NCI-H1092 treated with DMSO at 0.1 percent for 48 hours (cell line): ENCODE measurements at places on chromosomes 7 and 10.
A peak's percentile ranks its signal among the peaks of the same experiment; 100 is the strongest.

DNA sequence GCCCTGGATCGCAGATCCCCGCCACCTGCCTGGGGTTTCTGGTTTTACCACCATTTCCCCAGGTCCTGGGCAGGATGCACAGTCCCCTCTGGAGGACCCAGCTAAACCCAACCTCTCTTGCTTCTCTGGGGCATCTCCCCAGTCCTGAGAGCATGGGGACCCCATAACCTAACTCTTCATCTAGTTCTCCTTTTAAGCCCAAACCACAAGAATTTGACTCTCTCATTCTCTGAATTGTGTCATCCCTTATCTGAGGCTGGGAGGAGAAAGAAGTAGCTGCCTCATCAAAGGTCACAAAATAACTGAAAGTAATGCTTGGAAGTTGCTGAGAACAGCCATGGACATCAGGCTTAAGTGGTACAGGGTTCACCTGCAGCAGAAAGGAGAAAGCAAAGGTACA is 159.9 kb downstream of the FGFR2 start:
- no peak for DNase-seq

DNA sequence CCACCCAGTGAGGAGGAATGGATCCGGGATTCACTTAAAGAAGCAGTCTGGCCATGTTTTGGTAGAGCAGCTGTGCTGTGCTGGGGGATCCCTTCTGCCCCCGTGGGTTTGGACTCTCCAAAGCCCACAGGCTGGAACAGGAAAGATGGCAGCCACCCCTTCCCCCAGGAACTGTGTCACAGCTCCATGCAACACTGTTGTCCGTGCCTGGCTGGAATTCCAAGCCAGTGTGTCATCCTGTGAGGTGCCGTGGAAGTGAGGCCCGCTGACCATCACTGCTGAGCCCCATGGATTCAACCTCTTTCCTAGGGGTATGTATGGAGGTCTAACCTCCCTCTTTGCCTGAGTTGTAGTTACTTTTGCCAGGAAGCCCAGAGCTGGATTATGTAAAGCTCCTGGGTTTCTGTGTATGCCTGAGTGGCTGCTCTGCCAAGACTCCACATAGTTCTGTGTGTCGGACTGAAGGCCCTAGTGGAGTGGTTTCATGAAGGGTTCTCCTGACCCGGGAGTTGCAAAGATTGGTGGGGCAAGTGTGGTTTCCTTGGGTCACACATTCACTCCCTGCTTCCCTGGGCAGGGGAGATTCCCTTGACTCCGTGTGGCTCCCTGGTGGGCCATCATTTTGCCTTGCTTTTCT is 35.1 kb upstream of the PCGF5 start:
- DNase-seq: no peak

- DNase-seq: no peak
These were observed 18.5 kb downstream of the VSTM2A start for GRCh38 chr7:54560723-54561122.

GRCh38 chr7:115724400-115725056 is 306.0 kb downstream of the TFEC start:
- peak; percentile 99 for DNase-seq

- DNase-seq: no peak
These were observed 1010.7 kb downstream of the LRMDA start for GRCh38 chr10:76442113-76442512.

GRCh38 chr7:69871886-69872569 is 273.8 kb downstream of the AUTS2 start:
- DNase-seq: no peak

DNA sequence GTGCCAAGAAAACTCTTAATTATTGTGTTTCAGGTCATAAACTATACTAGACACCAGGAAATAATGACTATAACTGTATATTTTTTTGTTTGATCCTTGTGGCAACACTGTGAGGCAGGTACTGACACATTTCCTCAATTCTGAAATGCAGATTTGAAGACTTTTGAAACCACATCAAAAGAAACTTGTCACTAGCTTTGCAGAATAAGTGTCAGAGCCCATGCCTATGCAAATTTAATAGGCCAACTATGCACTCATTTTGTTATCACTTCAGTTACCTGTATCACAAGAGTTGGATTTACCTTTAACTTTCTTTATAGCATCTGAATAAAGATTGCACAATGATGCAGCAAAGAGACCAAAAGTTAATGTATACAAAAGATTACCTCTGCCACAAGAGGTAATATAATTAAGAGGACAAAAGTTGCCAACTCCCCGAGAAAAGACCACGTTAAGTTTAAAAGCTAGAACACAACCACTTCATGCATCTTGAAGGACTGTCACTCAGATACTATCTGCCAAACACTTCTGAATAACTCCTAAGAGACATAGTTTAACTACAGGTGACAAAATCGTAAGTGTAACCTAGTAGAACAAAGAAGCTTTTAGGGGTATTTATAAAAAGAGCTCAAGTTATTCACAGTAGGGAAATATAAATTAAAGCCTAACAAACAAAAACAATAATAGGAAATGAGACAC is 80.5 kb downstream of the ELAPOR2 start:
- DNase-seq: no peak

GRCh38 chr10:12333380-12334185 is 15.8 kb upstream of the CAMK1D start:
- peak; percentile 40 for DNase-seq

DNA sequence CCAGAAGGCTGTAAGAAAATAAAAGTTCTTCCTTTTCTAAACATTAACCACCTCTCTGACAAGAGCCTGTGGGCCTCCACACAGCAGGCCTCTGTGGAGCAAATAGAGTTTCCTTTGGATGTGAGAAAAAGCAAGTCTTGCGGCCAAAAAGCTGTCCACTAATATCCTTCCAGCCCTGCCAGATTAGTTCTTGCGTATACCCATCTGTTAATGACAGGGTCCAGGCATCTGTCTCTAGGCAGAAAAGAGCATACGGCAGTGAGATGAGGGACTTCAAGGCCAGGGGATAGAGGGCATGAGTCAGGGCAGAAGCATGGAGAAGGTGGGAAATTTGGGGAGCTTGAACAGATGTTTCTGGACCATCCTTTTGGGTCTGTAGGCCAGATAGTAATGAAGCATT is 164.9 kb downstream of the NSUN6 start:
- no peak for DNase-seq

DNA sequence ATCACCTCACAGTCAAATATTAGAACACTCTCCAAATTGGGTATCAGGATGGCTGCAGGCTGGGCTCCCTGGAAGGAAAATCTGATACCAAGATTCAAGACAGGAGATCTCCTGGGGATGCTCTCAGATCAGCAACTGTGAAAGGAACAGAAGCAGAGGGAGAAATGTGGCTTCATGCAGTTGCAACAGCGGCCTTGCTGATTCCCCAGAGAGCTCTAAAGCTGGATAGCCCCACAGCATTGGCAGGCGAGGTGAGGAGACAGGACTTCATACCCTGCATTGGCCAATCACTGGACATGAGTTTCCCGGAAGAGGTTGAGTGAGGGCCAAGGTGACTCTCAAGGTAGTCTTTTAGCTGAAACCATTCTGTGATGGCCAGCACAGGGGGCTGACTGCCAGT is 190.6 kb downstream of the PTPN20 start:
- DNase-seq: no peak

GRCh38 chr7:51601461-51601860 is 284.9 kb upstream of the COBL start:
- no peak for DNase-seq

DNA sequence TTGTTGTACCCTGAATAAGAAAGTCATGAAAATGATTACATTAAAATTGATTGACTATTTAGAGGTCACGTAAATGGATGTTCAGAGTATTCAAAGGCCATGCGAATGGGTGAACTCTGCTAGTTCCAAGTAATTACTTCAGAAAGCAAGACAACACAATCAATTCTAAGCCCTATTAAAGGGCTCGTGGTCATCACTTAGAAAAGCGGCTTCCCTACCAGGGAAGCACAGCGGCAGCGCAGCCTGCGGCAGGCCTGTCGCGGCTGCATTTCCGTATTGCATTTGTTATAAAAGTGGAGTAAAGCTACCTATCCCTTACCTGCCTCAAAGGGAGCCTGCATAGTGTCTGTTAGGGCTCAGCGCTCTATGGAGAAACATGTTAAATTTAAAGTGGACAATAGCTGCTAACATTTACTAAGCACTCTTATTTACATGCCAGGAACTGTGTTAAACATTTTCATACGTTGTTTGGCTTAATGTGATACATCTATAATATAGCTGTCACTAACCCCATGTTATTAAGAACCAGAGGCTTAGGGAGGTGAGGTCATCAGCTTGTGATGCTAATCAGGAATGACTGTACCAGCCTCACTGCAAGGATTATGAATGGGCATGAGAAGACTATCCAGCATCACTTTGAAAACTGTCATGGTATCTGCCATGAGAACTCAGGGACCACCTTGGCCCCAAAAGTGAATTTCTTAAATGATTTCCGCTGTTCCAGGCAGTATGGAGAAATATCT is 187.5 kb downstream of the CELF2 start:
- DNase-seq: no peak

GRCh38 chr7:96328016-96328415 is 6.1 kb upstream of the SLC25A13 start:
- DNase-seq: peak; percentile 54

DNA sequence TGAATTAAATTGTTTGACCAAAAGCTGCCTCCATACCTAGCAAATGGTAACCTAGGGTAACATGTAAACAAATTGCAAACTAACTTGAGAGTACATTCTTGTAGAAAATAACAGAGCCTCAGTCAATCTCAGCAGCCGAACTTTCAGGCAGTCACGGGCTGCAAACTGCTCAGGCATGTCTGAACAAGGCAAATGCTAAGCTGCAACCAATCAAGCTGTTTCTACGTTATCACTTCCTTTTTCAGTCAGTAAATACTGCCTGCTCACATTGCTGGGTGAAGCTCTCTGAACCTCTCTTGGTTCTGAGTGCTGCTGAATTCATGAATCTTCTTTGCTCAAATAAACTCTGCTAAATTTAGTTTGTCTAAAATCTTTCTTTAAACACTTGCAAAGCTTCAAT is 1212.4 kb downstream of the SORCS1 start:
- DNase-seq: no peak

DNA sequence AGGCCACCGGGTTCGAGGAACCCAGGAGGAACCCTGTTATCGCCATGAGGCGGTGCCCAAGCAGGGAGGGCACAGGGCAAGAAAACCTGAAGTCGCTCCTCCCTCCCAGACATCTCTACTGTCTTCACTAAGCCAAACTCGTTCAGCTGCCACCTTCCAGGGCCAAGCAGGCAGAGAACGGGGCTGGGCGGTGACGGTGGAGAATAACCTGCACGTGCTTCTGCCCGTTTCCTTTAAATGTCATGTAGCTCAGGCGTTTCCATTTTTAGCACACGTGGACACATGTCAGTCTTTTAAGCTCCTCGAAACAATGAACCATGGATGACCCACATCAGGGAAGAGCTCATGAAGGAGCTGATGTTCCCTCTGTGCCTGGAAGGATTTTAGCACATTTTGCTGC is 124.3 kb upstream of the KLF6 start:
- no peak for DNase-seq

DNA sequence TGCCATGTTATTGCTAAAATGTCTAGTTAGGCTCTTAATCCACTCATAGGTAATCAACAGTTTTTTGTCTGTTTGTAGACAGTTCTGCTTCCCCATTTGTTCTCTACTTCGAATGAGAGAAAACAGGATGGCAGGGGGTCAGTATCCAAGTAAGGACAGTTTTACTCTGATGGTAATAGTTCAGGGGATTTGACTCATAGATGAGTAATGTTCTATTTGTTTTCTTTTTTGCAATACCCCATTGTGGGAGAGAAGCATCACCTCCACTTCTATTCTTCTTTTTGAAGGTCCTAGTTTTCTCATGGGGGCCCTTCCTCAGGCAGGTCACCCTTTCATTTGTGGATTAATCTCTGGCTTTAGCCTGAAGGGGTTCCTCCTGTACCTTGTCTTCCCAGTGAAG is 13.9 kb downstream of the PCLO start:
- DNase-seq: no peak

DNA sequence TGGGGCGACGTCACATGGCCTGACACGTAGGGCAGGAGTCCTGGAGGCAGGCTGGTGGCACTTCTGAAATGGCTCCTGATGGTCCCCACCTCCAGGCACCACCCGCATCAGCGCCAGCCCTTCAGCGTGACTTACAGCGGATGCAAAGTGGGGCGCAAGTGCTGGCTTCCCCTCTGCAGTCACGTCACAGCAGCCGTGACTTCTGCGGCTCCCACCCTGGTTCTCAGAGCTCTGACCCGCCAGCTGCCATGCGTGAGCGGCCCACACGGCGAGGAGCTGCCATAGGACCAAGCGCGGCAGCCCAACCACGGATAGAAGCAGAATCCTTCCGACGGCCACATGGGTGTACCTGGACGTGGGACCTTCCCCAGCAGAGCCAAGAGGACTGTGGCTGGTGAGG is 159.0 kb downstream of the ELFN1 start:
- DNase-seq: no peak
